ENCODE measurements at places on chromosomes 12 and 14. TPM values are rescaled to one million over a fixed set of nuclear protein-coding genes. Genes with fewer than 3 reads are reported as not detected.

RTN1 gene
- not detected for total RNA-seq

MYH7 gene
- total RNA-seq, result 0.10 TPM

PTCSC3 gene
- total RNA-seq, result not detected

KRT3 gene
- not detected for total RNA-seq

CCDC60 gene
- total RNA-seq, result not detected

RNASE7 gene
- not detected for total RNA-seq

C14orf39 gene
- not detected for total RNA-seq

GPR137C gene
- total RNA-seq, result 0.72 TPM

RNASE3 gene
- not detected for total RNA-seq

SRGAP1 gene
- 0.96 TPM for total RNA-seq

MGP gene
- 1.2 TPM for total RNA-seq

Measured in GM12878 (cell line).